ENCODE measurements at places on chromosomes 7 and 10.

DNA sequence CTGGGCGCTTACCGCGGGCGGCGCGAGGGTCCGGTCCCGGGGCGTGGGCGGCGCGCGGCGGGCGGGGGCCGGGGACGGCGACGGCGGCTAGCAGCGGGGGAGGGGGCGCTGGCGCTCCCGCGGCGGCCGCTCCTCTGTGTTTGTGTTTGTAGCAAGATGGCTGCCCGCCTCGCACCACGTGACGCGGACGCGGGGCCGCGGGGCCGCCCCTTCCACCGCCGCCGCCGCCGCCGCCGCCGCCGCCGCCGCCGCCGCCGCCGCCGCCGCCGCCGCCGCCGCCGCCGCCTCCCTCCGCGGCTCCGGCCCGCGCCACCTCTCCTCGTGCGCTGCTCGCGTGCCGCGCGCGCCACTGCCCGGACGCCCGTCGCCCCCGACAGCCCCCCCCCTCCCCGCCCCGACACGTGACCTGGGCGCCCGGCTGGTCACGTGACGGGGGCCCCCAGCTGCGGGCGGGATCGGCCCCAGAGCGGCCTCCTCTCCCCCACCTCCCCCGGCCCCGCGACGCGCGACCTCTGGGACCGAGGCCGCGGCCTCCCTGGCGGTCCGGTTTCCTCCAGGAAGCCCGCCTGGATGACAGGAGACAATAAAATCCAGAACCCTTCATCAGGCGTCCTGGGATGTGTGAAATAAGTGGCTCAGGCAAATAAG is at the start of gene GIGYF1:
GIGYF1 (minus strand) TSS at position 153 of the 648 bp plus-strand sequence. CDS start 6,012 bp downstream, outside the sequence.
- peak; percentile 83 for DNase-seq

DNA sequence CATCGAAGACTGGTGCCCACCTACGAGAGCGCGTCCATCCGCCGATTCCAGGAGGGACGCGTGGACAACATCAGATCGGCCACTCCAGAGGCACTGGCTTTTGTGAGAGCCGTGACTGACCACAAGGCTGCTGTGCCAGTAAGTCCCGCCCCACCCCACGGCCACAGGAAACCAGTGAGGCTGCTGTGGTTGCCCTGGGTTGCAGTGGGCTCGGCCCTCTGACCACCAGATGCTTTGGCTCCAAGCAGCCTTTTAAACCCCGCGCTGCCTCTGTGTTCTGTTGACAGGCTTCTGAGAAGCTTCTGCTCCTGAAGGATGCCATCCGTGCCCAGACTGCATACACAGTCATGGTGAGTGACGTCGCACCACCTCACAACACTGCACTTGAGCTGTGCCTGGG is 24.4 kb upstream of the C10orf53 start:
- DNase-seq: peak; percentile 32

GRCh38 chr7:35752742-35753141 is 48.1 kb upstream of the SEPTIN7 start:
- DNase-seq: no peak

GRCh38 chr10:35409094-35409582 is 72.8 kb downstream of the CCNY start:
- no peak for DNase-seq

DNA sequence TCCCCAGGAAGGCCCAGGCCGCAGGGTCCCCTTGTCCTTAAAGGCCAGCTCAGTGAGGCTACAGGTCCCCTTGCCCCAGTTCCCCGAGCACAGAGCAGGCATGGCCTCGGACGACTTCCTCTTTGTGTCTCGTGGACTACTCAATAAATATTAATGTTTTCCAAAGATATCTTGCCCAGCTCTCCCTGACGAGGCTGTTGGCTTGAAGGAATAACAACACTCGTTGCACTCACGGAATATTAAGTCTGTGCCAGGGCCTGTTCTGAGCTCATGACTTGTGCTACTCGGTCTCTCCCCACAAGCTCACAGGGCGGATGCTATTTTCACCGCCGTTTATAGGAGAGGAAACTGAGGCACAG is 68.2 kb downstream of the CUX1 start:
- DNase-seq: no peak

DNA sequence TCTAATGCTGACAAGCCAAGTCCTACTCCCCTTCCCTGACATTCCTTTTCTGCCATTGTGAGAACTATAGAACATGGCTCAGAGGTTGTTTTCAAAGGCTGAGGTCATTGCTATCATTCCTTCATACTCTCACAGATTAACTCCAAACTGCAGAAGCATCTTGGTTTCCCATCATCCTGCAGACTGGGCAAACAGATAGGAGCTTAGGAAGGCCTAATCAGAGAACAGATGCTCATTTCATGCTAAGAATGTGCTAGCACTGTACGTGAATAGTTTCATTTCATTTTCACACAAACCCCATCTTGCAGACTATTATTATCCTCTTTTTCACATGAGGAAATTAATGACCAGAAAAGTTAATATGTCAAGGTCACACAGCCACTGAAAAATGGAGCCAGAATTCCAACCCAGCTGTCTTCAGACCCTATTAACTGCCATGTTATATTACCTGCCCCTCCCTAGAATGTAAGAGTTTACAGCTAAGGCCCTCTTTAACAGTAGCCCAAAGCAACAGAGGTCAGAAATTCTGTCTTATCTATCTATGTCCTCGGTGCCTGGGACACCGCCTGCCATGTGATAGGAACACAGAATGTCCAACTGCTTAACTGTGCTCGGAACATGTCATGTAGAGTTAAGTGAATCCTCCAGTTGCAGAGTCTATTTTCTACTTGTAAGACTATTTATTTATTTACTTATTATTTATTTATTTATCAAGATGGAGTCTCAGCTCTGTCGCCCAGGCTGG is 2.9 kb upstream of the LCOR start:
- DNase-seq: no peak

GRCh38 chr7:129952086-129952652 is 591 bp downstream of the UBE2H start:
- no peak for DNase-seq

DNA sequence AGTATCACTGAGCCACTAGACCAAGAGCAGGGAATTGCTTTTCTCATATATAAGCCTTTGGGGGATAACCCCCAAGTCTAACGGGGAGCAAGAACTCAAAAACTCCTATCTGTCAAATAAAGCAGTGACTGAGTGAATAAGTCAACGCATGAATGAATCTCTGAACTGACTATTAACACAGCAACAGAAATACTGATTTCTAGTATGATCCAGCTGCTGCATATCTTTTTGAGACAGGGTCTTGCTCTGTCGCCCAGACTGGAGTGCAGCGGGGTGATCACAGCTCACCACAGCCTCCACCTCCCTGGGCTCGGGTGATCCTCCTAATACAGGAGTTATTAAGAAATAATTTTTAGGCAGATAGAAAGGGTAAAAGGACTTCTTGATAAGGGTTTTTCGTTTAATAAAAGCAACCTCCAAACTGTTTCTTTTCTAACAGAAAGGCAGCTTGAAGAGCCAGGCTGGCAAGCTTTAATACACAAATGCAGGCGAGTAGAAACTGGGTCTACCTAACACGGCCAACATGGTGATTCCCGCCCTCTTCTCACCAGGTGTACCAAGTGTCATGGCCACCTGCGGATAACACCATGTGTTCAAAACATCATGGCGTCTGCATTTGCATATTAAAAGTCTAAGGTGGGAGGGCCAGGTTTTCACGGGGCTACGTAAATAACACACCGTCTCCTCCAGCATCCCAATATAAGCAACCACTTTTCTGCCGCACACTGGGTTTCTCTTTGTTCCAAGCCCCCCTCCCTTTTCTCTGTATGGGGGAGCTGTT is 631.9 kb downstream of the PARD3 start:
- no peak for DNase-seq

- no peak for DNase-seq
These were observed 966 bp downstream of the FBH1 start for GRCh38 chr10:5891009-5891408.

GRCh38 chr7:51950813-51951212 is 634.2 kb upstream of the COBL start:
- DNase-seq: no peak

DNA sequence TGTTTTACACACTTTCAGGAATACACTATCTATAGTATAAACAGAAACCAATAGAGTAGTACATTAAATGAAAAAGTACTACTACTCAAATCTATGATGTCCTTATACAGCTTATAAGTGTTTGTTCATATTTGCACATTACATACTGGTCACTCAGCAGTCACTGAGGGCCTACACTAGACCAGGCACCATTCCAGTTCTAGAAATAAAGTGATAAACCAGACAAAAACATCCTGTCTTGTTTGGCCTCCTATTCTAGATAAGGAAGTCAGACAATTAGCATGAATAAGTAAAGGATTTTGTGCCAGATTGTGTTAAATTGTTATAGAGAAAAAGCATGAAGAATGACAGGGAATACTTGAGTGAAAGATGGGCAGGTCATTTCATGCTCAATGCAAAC is 219.0 kb downstream of the CRPPA start:
- no peak for DNase-seq

DNA sequence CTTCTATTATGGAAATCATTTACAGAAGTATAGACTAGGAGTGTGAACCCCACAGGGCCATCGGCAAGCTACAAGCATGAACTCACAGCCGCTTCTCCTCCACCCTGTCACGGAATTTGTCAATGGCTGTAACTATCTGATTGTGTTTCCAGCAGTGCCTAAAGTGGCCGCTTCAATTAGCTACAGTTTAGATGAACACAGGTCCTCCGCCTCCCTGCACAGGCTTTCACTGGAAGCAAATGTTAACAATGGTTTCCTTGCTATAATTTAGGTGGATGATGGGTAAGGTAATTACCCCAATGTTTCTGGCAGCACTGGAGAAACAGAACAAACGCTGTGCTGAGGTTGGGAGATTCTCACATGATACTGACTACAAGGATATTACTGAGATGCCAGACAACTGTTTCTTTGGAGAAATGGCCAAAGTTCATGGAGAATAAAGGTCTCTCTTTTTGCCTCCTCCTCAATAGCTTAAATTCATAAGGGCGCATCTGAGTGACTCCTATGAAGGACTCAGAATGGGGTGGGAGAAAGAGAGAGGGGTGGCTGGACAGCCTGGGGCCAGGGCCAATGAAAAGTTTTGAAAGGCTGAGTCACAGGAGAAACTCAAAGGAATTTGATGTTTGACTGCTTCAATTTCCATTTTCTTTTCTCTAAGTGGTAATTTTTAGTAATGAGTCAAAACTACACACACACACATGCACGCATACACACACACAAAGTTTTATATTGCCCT is 78.9 kb downstream of the SVIL start:
- peak; percentile 89 for DNase-seq

GRCh38 chr7:13981070-13981469 is 8.4 kb downstream of the ETV1 start:
- DNase-seq: peak; percentile 88

- DNase-seq: no peak
These were observed 14.7 kb downstream of the CYTH3 start for GRCh38 chr7:6257675-6258074.

DNA sequence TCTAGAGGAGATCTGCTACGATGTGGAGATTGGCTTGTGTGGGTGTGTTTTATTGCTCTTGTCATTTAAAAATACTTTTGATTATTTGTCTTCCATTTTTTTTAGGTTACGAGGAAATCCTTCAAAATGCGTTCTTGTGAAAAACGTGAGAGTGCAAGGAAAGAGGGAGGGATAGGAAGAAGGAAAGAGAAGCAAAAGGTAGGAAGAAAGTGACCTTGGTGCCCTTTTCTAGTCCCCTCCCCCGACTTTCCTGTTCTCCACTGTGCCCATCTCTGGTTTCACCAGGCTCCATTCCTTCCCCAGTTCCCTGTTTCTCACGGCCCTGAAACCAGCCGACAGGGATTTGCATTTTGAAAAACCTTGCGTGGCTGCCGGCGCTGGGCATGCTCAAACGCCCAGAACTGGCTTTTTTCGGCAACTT is 506 bp upstream of the GNAI1 start:
- DNase-seq: no peak

DNA sequence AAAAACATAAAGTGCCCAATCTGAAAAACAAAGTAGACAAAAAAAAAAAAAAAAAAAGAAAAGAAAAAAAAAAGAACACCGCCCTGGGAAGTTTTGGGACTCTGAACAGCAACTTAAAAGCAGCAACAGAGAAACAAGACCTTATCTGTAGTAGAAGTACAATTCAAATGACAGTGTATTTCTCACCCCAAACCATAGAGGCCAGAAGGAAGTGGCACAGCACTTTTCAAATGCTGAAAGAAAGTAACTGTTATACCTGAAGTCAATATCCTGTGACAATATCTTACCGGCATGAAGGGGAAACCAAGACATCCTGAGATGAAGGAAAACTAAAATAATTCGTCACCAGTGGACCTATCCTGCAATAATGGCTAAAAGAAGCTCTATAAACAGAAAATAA is 112.1 kb downstream of the DNAJC1 start:
- DNase-seq: no peak

- DNase-seq: peak; percentile 45
These were observed 140.7 kb downstream of the ADARB2 start for GRCh38 chr10:1596482-1597099.

DNA sequence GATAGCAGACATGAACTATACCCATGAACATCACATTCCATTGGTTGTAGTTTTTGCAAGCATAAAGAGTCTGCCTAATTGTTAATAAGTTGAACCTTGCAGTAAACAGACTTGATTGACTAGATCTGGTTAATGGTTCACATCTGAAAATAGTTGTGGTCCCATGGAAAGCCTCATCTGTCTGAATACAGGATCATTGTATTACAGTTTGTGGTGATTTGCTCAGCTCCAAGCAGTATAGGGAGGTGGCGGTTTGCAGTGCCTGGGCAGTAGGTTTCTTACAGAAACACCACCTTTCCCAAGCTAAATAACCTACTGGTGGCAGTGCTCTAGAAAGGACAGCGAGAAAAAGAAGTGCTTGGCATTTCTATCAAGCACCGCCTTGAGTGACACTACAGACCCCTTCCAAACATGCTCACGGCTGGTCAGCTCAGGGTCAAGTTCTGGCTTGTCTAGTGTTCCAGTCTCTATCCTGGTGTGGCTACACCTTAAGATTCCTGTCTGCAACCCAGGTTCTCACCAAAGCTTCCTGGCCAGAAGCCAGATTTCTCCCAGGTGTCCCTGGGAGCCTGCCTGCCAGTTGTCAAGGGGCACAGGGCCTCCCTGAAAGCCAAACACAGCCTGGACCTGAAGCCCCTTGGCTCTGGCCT is 119.9 kb downstream of the FANK1 start:
- DNase-seq: no peak

GRCh38 chr7:27165996-27166530 is 726 bp upstream of the HOXA9 start:
- peak; percentile 60 for DNase-seq

- DNase-seq: peak; percentile 76
These were observed 207.6 kb upstream of the PLXNA4 start for GRCh38 chr7:132783824-132784223.

DNA sequence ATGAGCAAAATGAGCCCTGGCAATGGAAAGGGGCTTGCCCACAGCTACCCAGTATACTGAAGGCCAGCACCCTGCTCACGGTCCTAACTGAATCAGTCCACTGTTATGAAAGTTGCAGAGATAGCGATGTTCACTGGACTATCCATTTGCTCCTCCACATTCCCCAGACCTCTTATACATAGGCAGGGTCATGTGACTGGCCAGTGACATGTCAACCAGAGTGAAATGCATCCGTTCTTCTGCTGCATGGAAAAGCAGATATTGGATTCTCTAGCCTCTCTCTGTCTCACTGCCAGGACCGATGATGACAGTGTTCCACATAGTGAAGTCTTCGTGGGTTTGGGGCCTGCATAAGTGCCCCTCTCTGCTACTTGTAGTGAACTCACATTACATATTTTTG is 503.4 kb downstream of the RPS24 start:
- peak; percentile 18 for DNase-seq

GRCh38 chr10:123854498-123854897 is 37.1 kb downstream of the CPXM2 start:
- DNase-seq: no peak
